ENCODE measurements at places on chromosomes 4 and X.
A peak's percentile ranks its signal among the peaks of the same experiment; 100 is the strongest.

GRCh38 chrX:120029354-120029753 is 48.1 kb downstream of the RHOXF2B start:
- DNase-seq = no peak

DNA sequence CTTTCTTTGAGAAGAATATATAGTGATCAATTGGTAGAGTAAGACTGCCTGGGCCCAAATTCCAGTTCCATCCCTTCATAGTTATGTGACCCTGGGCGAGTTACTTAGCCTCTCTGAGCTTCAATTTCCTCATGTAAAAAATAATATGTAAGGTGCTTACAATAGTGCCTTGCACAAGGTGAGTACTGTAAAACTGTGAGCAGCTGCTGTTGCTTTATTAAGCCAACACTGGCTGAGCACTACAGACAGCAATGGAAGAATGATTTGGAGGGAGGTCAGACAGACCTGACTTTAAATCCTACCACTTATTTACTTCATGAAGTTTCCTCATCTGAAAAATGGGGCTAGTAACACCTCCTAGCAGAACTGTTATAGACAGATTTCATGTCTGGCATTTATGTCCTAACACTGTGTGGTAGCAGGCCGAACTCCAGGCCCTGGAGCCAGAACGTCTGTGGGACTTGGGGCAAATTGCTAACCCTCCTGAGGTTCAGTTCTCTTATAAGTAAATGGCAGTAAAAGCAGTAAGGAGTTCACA is 53.8 kb downstream of the RNF150 start:
- no peak for DNase-seq

- no peak for DNase-seq
Observed at GRCh38 chr4:172404676-172405075, 591.5 kb downstream of the GALNTL6 start.

- DNase-seq = peak; percentile 58
Observed at GRCh38 chr4:7103607-7104365, 35.9 kb upstream of the GRPEL1 start.

DNA sequence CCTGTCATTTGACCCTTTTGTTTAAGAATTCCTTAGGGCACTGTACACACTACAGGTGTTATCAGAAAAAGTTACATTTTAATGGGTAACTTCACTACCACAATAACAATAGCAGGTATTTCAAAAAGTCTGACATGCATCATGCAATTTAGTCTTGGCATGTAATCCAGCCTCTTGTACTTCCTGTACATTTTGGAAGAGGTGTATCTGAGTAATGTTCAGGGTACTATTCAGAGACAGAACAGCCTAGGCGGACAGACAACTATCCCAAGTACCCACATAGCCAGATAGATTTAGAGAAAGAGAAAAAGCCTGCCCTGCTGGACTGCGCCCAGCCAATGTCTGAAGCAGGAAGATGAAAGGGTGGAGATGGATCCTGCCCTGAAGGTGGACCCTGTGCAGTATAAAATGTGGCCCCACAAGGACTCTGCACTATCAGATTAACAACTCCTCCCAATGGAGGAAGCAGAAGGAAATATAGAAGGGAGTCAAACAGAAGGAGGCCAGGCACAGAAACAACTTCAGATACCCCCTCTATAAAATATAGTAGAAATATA is 8.5 kb downstream of the UGT2B7 start:
- no peak for DNase-seq

GRCh38 chr4:44756559-44756958 is 30.2 kb upstream of the GNPDA2 start:
- no peak for DNase-seq

DNA sequence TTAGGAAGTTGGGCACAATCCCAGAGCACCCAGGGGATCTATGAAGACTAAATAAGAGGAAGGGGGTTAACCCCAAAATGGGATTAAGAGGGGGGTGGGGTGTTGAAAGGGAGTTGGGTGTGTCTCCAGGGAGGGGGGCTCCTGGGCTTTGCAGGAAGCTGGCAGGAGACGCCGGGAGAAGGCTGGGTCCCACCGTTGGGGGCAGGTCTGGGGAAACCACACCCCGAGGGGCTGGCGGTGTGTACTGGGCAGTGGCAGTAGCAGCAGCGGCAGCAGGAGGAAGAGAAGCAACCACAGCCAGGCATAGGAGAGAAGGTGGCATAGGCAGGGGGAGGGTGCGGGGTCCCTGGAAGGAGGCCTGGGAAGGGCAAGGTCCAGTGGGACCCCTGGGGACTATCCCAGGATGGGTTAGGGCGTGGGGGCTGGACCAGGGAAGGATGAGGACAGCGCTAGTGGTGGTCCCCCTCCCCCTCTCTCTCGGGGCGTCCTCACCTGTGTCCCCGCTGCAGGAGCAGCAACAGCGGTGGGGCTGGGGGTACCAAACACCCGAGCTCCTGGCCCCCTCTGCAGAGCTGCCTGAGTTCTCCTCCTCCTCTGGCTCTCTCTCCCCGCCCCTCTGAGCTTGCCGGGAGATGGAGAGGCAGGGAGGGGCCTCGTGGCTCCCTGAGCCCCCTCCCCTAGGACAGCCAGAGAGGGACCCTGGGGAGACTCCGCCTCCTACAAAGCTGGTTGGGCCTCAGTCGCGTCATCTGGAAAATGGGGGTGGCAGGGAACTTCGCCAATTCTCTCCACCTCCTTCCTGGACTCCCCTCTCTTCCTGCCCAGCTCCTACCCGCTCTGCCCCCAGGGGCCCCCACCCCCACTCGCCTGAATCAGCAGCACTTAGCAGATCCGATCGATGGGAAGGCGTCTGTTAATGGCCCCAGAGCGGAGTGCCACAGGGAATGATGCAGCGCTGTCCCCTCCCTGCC is at the start of gene KCND1:
Gene KCND1, minus strand, starts transcription at position 596 of the 971 bp plus-strand sequence. CDS start 1,573 bp downstream, outside the sequence.
- DNase-seq = peak; percentile 27

DNA sequence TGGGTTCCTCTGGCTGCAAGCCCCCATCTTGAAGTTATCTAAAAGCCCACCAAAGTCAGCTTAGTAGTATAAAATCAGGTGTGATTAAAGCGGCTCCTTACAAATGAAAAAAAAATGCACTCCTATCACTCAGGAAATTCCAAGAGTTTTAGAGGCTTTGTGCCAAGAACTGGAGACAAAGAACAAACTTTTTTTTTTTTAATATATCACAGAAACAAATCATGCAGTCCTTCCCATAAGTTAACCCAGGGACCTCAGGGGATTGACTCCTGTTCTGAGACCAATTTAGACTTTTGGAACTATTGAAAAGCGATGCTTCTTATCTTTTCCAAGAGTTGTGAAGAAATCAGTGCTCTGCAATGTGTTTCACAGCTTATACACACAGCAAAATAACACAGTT is 53.6 kb downstream of the HHIP start:
- DNase-seq = no peak

DNA sequence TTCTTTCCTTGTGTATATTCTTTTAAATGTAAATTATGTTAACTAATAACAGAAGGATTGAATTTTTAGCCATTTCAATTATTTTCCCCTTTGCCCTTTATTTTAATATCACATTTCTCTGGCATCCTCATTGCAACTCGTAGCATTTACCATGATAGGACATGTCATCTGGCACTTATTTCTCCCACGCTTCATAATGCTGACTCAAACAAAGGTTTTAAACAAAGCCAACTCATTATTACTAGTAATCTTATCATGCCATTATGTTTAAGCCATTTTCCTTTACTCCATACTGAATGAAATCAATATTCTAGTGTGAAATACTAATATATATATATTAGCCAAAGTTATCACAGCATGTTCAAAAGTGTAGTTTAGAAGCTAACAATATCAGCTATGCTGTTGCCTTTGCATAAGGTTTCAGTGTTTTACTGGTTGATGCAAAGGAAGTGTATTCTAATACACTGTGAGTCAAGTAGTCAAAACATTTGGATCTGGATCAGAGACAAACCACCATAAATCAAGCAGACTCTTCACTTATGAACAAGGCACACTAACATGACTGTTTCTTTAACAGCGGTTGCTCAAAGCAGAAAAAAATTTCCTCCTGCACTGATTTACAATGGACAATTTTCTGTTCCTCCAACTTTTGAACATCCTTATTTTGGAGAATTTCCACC is 281.6 kb downstream of the SLC7A11 start:
- no peak for DNase-seq

- DNase-seq = no peak
Observed at GRCh38 chr4:154511981-154512380, 20.4 kb upstream of the DCHS2 start.

GRCh38 chr4:18691431-18692200 is 670.1 kb upstream of the LCORL start:
- no peak for DNase-seq

GRCh38 chr4:87409420-87409939 is 12.9 kb upstream of the NUDT9 start:
- no peak for DNase-seq

DNA sequence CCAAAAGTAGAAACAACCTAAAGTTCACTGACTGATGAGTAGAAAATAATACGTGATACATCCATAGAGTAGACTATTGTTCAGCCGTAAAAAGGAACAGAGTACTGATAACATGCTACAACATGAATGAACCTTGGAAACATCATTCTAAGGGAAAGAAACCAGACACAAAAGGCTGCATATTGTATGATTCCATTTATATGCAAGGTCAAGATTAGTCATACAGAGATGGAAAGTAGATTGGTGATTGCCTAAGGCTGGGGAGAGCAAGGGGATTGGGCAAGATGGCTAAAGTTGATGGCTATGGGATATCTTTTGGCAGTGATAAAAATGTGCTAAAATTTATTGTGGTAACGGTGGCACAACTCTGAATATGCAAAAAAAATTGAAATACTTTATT is 209.1 kb downstream of the RELL1 start:
- DNase-seq = no peak

DNA sequence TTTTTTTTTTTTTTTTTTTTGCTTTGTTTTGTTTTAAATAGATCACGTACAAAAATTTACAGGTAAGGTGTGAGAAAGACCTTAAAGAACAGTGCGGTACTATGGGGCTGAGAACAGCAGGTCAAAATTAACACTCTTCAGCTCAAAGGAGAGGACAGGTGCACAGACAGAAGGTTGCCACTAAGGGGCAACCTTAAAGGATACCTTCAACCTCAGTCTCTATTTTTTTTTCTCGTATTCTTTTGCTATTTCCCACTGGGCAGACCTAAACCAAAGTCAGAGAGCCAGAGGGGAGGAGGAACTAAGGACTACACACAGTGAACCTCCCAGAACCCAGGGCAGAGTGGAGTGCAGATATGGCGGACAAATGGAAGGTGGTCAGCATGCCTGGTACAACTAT is 1984.3 kb upstream of the IGFBP7 start:
- no peak for DNase-seq

DNA sequence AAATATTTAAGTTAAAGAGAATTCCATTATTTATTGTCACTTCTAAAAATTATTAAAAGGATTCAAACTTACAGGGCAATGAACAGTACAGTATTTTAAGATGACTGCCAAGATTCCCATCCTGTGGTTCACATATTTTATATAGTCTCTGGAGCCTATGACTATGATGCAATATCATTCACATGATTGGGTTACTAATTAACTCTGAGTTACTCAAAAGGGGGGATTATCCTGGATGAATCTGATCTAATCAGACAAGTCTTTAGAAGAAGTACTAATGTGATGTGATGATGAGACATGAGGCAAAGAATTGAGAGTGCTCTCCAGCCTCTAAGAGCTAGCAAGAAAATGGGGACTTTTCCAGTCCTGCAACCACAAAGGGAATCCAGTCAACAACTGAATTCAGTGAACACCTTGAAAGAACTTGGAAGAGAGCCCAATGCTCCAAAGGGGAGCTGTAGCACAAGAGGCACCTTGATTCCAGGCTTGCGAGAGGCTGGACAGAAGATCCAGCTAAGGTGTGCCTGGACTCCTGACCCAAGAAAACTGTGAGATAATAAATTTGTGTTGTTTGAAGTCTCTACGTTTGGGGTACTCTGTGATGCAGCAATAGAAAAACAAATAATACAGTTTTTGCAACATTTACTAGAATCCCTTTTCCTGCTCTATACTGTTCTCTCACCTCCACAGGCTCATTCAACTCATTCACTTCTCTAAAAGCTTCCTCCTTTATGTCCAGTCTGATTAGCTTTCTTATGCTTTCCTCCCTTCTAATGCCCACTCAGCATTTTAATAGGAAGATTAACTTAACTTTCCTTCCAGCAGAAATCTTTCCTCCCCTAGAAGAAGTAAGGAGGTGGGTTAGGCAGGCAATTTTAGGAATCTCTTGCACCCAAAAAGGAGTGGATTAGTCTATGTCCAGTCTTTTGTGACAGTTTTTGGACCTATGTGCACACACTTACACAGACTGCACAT is 133.8 kb upstream of the LCORL start:
- no peak for DNase-seq

GRCh38 chr4:122434285-122434684 is 22.2 kb downstream of the IL2 start:
- no peak for DNase-seq

DNA sequence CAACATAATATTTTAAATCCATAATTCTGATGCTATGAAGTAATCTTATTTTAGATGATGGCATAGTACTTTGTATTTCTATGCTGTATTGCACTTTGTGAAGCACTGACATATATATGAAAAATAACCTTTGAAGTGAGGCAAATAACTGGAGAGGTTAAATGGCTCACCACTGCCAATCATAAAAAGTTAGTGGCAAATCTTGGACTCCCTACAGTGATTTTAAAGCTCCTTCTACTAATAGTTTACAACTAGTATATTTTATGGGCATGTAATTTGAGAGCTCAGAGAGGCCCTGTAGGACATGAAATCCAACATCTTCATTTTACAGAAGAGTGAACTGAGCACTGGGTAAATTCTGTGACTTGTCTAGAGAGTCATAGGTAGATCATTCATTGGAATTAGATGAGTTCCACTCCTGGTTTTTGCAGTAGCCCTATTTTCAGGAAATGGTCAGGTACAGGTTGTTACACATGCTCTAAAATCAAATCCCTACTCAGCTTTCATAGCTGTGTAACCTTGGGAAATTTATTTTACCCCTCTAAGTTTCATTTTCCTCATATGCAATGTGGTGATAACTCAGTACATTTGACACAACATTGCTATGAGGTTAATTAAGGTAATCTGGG is 804 bp upstream of the GC start:
- DNase-seq = no peak

- peak; percentile 60 for DNase-seq
Observed at GRCh38 chr4:140637836-140638235, 69.1 kb upstream of the UCP1 start.

DNA sequence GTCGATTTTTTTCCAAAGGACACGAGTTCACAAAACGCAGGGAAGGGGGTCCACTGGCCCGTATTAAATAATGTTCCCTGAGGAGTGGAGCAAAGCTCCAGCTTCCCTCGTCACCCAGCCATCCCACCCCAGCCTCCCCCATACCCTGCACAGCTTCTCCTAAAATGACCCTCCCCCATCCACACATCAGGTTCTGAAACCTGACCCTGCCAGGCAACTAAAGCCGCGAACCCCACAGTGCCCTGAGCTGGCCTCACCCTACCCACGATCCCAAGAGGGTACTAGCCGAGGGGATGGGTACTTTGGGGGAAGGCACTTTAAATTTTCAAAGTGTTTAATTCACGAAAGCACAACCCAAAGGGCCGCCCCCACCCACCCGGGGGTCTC is 634 bp downstream of the APOO start:
- peak; percentile 16 for DNase-seq

GRCh38 chr4:96913441-96914080 is 1073.7 kb downstream of the PDHA2 start:
- DNase-seq = peak; percentile 74

Data from WERI-Rb-1 (cell line).